ENCODE measurements at places on chromosomes 1 and 21.

DNA sequence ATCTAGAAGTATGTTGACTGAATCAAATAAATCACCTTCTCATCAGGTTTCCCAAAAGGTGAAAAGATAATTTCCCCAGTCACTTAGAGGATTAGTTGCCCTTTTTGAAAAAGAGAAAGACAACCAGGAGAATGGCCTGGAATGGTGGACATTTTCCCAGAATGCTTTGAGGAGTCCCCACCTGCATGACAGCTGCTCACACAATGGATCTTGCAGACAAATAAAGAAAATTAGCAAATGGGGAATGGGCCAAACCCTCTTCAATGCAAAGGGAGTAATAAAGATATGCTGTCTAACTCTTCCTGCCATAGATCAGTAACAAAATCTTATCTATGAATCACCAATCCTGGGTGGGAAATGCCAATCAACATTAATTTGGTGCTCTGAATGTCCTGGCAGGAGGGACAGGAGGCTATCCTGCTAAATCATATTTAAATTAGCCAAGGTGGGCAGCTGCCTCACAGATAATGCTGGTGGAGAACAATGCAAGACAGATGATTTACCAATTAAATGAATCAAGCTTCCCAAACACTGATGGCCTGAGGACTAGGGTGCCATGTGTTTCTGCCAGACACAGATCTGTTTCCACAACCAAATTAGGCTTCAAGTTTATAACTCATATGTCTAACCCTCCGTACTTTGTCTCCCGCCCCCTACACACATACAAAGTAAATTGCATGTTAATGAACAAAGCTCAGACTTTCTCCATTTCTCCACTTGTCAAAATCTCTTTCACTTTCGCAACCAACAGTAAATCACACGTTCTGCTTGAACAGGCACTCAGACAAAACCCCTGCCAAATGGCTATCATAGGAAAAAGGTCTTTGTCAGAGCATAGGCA, 488.0 kb upstream of the PLXNA2 start:
- DNase-seq, result no peak

- no peak for DNase-seq
Observed at GRCh38 chr21:15061279-15061678, 3.5 kb downstream of the NRIP1 start.

GRCh38 chr1:93436496-93436895, 11.4 kb upstream of the FNBP1L start:
- no peak for DNase-seq

GRCh38 chr1:31581821-31582810, 5.8 kb downstream of the TINAGL1 start:
- peak; percentile 9 for DNase-seq

- DNase-seq, result no peak
Observed at GRCh38 chr1:18452550-18452949, 28.2 kb upstream of the KLHDC7A start.

DNA sequence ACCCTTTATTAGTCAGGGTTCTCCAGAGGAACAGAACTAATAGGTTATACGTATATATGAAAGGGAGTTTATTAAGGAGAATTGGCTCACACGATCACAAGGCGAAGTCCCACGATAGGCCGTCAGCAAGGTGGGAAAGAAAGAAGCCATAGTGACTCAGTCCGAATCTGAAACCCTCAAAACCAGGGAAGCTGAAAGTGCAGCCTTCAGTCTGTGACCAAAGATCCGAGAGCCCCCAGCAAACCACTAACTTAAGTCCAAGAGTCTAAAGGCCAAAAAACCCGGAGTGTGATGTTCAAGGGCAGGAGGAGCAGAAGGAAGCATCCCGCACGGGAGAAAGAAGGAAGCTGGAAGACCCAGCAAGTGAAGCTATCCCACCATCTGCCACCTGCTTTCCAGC, 9.9 kb downstream of the IFNLR1 start:
- no peak for DNase-seq

DNA sequence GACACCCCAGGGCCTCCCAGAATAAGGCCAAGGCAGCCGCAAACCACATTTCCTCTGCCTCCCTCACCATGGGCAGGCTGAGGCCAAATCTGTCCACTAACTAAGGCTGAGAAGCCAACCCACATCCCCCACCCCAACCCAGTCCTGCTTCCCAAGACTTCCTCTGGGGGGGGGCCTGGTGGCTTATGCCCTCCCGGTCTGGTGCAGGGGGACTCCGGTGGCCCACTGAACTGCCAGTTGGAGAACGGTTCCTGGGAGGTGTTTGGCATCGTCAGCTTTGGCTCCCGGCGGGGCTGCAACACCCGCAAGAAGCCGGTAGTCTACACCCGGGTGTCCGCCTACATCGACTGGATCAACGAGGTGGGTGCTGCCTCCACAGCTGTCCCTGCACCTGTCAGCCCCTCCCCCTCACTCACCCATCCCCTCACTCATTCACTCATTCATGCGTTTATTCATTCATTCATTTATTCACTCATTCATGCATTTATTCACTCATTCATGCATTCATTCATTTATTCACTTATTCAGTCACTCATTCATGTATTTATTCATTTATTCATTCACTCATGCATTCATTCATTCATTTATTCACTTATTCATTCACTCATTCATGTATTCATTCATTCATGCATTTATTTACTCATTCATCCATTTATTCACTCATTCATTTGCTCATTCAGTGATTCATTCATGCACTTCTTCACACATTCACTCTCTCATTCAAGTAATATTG, 7.3 kb downstream of the CTRC start:
- DNase-seq, result no peak
